ENCODE measurements at places on chromosomes 5 and 9.
A peak's percentile ranks its signal among the peaks of the same experiment; 100 is the strongest.

GRCh38 chr5:39505791-39506190 is 81.0 kb upstream of the DAB2 start:
- no peak for DNase-seq

- DNase-seq: no peak
Measured at GRCh38 chr9:118976160-118976559, 393.1 kb downstream of the BRINP1 start.

DNA sequence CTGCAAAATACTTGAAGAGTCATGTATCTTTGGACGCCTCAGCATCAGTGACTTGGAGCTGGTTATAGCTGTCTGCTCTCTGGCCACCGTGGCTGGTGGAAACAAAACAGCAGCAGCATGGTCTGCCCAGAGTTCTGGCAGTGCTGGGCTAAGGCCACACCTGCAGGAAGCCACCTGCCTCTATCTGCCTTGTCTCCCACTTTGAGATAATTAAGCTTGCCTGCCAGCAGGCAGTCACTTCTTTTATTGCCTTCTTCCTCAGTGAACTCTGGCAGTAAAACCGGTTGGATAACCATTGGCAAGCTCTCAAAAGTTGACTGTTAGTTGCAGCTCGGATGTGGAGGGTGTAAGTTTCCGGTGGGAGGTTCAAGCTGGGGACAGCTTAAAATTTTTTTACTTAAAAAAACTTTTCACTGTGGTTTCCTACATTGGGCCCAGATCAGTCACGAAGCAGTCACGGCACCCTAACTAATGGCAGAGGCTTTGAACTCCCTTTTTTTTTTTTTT is 4.9 kb downstream of the SMIM3 start:
- peak; percentile 93 for DNase-seq

- no peak for DNase-seq
Measured at GRCh38 chr9:120944434-120944843, 17.8 kb upstream of the TRAF1 start.

GRCh38 chr5:77900691-77901090 is 124.6 kb upstream of the TBCA start:
- DNase-seq: no peak

GRCh38 chr9:96668868-96669534 is 13.9 kb upstream of the PRXL2C start:
- no peak for DNase-seq

DNA sequence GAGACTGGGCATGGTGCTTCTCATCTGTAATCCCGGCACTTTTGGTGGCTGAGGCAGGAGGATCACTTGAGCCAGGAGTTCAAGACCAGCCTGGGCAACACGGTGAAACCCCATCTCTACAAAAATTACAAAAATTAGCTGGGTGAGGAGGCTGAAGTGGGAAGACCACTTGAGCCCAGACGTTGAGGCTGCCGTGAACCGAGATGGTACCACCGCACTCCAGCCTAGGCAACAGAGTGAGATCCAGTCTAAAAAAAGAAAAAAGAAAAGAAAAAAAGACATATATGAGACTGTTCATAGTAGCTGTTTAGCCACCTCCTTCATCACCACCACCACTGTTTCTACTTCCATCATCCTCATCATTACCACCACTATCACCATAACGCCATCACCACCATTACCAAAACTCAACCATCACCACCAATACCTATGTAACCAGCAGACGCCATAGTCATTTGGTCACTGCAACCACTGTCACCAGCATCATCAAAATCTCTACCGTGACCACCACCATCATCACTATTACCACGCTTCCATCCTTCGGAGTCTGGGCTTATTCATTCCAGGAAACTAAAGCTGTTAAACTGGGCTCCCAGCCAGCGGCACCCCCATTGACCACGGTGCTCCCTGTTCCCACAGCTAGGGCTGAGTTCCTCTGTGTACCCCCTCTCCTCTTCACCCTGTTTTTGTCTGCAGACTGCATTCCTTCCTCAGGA is 8.4 kb upstream of the KIF12 start:
- no peak for DNase-seq

DNA sequence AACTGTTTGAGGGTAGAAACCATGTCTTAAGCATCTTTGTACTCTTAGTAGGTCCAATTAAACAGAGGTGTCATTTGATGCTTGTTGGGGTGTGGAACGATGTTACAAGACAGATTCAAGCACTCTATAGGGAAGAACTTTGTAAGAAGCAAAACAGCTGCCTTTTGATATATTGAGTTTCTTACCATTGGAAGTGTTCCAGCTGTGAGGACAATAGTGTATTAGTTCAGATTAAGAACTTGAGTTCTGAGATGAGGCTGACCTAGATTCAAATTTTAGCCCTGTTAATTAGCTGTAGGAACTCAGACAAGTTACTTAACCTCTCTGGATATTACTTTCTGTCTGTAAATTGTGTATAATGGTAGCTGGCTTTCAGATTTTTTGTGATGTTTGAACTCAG is 19.6 kb upstream of the ZNF462 start:
- no peak for DNase-seq

DNA sequence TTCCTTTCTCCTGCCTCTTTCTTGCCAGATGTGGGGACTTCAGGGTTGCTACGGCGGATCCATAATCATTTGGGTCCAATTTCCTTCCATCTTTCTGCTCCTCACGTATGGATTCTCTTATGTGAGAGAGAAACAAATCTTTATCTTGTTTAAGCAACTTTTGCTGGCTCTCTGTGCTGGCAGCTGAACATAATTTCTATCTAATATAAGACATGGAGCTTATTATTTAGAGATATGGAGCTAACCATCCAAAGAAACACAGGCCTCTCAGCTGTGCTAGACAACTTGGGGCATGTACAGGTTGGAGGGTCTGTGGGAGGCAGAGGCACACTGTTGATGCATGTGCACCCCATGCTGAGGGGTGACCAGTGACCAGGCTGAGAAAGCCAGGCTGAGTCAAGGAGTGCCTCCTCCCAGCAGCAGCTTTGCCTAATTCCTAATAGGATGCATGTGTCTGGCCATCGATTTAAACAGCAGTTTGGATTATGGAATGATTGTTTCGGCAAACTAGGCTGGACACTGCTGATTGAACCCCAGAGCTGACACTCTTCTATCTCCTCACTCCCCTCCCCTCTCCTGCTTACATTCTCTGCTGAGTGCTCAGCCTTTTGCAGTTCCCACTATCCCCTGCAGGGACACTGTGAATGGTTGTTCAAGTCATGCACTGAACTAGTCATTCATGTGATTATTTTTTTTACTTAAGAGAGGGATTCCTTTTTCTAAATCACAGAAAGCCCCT is 195.8 kb downstream of the ERCC6L2 start:
- peak; percentile 37 for DNase-seq

GRCh38 chr5:134604908-134605307 is 27.7 kb downstream of the SAR1B start:
- DNase-seq: no peak

DNA sequence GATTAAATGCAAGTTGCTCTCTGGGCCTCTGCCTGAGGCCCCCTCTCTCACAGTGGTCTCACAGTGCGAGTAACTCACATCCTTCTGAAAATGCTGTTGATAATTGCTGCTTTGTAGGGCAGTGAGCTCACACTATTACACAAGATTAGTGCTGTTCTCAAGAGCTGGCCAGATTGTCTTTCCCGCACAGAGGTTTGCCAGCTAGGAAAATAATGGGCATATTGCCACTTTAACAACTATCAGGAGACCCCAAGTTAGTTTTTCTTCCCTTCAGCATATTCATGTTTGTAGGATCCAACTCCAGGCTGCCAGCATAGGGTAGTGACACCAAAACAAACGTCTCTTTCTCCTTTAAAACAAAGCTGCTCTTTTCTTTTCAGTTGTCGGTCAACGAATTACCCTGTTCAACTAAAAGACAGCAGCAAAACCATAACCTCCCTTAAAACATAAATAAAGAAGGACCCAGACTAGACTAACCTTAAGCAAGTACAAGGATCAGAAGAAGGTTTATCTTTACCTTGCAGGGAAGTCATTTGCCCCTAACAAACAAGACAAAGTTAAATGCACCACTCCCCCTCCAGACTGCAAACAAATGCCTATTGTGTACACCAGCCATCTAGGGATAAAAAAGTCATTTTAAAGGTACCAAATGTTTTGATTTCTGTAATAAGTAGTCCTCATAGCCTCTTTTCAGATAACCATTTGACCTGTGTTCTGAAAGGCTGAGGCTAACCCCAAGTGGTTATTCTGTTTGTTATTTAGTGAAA is 91.4 kb downstream of the VCAN start:
- DNase-seq: no peak

DNA sequence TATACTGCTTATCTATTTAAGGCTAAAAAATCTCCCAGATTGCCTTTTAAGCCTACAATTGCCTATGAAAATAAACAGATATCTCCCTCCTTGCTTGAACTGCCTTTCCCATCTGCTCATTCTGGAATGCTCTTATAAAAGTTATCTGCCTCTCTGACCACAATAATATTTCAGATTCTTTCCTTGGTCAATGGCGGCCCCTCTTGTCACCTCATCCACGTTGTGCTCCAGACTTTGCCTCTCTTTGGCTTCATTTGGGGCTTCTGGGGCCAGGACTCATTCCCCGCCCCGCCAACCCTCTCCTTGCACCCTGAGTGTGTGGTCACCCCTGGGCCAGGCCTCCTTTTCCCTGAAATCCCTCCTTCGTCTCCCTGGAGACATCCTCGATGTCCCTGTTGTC is 110.0 kb upstream of the RPS23 start:
- DNase-seq: peak; percentile 89

DNA sequence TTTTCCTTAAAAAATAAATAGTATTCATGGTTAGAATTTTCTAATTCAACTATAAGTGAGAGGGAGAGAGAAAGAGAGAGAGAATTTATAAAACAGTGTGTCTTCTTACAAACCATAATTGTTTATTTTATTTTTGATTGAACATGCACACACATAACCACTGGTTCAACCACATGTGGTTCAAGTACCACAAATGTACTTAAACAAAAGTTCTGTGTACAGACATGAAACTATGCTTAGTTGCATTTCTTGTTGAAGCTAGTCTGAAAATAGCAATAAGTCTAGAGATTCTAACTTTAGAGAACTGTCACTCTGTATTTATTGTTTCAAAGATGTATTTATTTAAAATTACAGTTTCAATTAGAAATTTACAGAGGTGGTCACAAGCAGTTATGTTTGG is 130.6 kb upstream of the PDE4D start:
- no peak for DNase-seq

- DNase-seq: peak; percentile 94
Measured at GRCh38 chr9:136567651-136568287, 21.9 kb upstream of the NOTCH1 start.

DNA sequence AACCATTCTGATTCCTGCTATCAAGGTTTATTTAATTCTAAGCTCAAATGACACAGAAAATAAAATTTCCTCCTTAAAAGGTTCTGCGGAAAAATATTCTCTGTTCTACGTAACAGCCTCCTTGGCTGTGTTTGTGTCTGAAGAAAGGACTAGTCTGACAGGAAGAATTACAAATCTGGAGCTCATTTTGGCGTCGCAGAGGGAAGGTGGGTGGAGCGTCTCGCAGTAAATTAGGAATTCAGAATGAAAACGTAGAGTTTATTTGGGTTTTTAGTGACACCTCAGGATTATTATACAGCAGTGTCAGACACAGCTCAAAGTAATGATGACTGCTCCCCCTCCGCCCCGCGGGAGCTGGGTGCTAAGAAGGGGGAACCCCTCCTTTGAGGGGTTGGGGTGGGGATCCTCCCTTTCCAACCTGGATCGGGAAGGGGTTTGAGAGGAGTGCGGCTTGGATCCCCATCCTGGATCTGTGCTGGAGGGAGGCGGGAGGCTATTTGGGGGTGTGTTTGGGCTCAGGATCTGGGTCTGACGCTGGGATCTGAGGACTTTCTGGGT is 933 bp upstream of the TGFBR1 start:
- peak; percentile 50 for DNase-seq

GRCh38 chr5:32276173-32276853 is 36.4 kb downstream of the MTMR12 start:
- peak; percentile 50 for DNase-seq

GRCh38 chr5:668283-668995 is 24.7 kb downstream of the TPPP start:
- no peak for DNase-seq

DNA sequence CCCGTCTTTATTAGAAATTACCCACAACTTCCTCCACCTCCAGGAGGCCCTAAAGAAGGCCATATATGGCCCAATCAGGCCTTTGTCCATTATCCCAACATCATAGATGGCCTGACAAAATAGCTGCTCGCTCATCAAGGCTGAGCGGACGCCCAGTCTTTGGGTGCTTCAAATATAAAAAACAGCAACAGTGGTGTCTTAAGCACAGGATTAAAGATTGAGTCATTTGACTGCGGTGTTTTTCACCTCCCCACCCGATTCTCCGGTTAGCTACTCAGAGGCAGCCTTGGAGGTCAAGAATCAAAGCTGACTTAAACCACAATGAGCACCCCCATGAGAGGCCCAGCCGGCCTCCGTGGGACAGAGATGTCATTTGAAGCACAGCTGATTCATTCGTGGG is 18.8 kb downstream of the S1PR3 start:
- DNase-seq: no peak

GRCh38 chr5:39140558-39141168 is 66.5 kb upstream of the RICTOR start:
- DNase-seq: no peak

DNA sequence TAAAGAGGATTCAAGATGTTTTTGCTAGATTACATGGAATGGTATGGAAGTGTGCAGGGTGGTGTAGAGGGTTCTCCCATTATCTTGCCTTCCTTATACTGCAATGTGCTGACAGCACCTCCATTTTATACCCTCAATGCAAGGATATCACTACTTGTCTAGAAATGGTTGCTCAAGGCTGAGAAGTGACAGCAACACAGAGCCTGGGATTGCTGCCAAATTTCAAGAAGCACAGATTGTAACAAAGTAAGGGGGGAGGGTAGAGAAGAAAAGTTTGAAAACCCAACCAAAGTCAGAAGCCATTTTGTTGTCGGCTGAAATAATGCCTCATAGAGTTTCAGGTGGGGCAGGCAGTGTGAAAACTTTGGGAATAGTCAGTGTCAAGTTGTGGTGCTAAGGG is 29.8 kb downstream of the PCDHAC2 start:
- no peak for DNase-seq

- DNase-seq: no peak
Measured at GRCh38 chr9:91812191-91812590, 137.8 kb downstream of the ROR2 start.
